ENCODE measurements at places on chromosomes 3 and 15.

GRCh38 chr3:46361408-46362283, 7.7 kb downstream of the CCR2 start:
- DNase-seq, result peak; percentile 3

GRCh38 chr15:88911766-88912118, 1.4 kb downstream of the MFGE8 start:
- DNase-seq, result peak; percentile 66

DNA sequence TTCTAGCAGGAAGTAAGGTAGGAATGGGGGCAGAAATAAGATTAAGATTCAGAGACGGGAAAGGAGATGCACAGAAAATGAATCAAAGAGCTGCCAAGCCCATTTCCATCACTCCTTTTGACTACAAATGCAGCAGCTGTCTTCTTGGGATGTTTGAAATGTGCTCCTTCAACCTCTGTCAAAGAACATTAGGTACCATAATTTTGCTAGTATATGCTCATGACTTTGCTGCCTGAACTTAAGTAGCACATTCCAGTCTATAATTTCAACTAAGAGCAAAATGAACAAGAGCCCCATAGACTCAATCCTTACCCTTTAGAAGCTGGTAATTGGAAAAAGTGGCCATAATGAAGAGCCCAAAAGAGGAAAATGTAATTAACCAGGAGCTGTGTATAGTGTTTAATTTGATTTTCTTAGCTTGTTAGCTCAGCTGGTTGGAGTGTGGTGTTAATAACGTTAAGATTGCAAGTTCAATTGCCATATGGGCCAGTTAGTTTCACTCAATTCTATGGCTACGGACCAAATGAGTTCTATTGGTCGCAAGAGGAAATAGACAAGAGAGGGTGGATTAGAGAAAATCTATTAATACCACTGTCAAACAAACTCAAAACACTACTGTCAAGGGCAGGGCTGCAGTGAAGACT, 349.9 kb downstream of the ZBBX start:
- no peak for DNase-seq

- DNase-seq, result no peak
Observed at GRCh38 chr3:88321363-88322050, 171.7 kb downstream of the C3orf38 start.

- no peak for DNase-seq
Observed at GRCh38 chr3:58215317-58216025, 4.7 kb upstream of the DNASE1L3 start.

GRCh38 chr3:106821801-106822200, 555.4 kb upstream of the CCDC54 start:
- no peak for DNase-seq

DNA sequence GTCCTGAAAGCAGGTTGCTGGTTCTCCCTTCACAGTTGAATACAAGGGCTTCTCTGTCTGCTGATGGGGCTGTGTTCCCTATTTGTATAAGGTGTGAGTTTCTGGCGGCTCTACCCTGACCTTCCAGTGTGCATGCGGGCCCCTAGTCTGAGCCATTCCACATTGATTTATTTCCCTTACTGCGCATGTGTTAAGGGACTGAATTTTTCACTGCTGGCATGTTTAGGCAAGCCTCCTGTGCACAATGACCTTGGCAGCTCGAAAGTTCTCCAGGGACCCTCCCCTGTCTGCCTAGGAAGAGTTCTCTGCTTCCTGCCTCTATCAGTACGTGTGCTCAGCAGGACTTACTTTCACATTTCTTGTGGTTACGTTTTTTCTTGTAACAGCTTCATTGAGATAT, 11.4 kb downstream of the TRAK1 start:
- DNase-seq, result no peak

GRCh38 chr3:38925351-38925750, 109.3 kb upstream of the SCN10A start:
- no peak for DNase-seq

- DNase-seq, result no peak
Observed at GRCh38 chr3:127015282-127016042, 32.5 kb downstream of the PLXNA1 start.

DNA sequence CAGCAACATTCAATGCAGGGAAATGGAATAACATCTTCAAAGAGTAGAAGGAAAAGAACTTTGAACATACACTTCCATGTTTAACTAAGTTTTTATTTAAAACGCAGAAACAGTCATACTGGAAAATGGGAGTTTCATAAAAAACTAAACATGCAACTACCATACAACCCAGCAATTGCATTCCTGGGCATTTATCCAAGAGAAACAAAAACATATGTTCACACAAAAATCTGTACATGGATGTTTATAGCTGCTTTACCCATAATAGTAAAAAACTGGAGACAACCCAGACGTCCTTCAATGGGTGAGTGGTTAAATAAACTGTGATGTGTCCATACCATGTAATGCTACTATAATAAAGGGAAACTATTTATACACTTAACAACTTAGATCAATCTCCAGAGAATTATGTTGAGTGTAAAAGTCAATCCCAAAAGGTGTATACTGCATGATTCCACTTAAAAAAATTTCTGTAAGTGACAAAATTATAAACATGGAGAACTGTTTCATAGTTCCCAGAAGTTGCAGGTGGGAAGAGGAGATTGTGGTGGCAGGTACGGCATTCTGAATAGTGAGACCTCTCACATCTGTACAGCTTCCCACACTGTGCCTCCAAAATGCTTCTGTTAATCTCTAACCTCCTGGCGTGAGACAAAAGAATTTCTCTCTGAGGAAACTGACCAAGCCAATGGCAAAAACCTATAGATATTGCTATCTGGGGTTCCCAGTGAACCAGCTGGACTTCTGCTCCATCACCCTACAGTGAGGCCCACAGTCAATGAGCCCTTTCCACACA, 23.1 kb downstream of the ISG20 start:
- DNase-seq, result peak; percentile 69

DNA sequence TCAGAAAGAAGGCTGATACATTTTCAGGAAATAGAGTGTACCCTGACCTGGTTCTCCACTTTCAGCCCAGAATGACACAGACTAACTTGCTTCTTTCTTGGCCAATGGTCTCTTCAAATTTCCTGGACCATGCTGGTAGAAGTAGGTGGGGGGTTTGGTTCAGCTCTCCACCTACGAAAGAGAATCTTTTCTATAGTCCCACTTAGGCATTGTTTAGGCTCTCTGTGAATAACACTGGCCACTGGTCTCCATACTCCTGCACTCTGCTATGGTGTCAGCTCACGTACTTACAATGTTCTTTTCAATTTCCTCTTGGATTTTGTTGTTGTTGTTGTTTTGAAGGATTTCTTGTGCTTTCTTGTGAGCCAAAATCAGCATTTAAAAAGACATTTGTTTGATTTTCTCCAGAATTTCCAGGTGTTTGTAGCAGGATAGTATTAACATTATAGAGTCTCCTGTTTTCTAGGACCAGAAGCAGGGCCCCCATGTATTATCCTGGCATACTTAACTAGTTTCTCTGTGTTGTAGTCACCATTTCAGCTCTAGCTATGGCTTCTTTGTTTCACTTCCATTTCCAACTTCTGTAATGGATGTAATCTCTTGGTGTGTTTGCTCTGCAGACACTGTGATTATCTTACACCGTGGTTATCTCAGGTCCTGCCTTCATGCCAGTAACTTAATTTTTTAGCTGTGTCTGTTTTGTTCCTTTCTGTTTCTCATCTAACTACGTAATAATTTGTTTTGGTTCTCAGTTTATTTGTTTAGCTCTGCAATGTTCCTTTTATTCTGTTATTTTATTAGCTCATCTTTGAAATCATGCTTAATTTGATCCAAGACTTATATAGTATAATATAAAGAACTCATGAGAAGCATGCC, 61.4 kb downstream of the CHRNA7 start:
- no peak for DNase-seq

GRCh38 chr3:45426161-45426560, 37.8 kb downstream of the LARS2 start:
- DNase-seq, result no peak

DNA sequence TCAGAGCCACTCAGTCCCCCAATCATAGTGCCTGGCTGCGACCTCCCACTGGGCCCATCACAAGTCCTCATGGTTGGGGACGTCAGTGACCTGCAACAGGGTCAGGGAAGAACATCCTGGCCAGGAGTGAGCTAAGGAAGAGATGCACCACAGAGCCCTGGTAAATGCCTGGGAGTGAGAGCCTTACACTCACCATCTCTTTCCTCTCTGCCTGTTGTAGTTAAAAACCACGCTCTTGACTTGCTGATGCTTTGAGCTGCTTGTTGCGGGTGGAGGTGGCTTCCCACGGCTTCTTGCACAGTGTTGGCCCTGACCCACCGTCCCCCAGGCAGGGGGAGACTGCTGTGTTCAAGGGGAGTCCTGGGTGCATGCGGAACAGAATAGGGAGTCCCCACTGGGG, 91.1 kb upstream of the RGMA start:
- DNase-seq, result no peak

- DNase-seq, result no peak
Observed at GRCh38 chr3:70952033-70952747, 631.3 kb downstream of the FOXP1 start.

DNA sequence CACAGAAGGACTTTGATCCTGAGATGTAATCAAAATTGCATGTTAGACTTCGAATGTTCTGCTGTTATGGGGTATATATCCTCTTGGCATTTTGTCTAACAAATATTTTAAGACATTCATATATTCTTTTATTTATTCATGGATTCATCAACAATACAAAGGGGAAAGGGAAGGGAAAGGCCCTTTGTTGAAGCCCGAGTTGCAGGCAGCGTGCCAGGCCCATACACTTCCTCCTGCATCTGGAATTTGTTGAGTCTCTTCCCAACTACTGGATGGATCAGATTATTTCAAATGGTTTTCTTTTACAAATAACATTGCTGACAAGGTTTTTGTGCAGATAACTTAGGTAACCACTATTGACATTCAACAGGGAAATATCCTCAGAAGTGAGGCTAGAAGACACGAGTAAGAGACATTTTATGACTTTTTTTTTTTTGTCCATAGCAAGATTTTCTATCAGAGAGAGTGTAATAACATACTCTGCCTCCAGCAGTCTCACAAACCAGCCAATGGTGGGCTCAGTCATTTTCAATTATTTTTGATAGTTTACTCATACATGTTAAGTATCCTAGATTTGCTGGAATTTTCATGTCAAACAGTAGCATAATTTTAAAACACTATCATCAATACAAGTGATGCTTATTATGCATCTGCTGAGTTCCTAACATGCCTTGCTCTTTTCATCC, 94.3 kb downstream of the RPL39L start:
- peak; percentile 9 for DNase-seq

DNA sequence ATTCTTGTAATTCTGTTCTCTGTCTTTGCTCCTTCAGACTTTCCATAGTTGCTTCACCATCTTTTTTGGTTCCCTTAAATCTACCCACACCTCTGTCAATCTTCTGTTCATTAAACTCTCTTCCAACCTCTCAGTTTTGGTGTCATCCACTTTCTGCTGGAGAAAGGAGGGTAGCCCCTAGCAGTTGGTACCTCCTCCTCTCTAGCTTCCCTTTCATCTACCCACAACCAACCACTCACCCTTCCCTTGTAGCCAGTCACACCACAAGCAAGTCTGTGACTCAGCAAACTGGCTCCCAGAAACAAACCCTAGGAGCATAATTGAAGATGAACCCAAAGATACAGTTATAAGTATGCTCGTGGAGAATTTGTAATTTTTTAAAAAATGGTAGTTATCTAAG, 318.6 kb downstream of the FHIT start:
- DNase-seq, result no peak

DNA sequence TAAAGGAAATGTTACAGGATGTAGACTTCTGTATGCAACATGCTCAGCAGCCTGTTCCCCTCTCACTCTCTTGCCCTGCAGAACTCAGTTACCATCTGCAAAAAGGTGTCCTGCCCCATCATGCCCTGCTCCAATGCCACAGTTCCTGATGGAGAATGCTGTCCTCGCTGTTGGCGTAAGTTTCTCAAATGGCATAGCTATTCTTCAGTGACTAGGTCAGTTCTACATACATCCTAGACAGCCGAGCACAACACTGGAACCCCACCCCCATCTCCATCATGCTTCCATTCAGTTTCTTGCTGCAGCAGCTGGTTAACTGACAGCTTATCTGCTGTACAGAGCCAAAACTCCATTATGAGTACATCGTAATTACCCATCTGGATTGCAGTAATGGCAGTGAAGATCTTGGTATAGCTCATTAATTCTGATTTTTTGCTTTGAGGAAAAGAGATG, 4.5 kb downstream of the THBS1 start:
- peak; percentile 29 for DNase-seq

DNA sequence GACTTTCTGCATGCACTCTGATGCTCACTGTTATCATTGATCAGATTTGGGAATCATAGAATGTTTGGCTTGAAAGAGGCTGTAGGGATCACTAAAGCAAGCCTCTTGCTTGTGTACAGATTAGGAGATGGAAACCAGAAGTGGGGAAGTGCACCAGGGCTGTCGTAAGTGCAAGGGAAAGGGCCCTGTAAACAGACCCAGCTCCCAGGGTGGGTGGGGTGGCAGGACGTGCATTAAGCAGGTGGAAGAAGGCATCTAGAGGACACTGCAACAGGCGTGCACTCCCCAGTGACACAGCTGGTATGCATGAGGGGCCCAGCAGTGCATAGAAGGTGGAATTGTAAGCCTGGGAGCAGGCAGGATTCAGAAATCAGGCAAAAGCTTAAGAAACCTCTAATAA, 58.0 kb upstream of the SLC7A14 start:
- no peak for DNase-seq

DNA sequence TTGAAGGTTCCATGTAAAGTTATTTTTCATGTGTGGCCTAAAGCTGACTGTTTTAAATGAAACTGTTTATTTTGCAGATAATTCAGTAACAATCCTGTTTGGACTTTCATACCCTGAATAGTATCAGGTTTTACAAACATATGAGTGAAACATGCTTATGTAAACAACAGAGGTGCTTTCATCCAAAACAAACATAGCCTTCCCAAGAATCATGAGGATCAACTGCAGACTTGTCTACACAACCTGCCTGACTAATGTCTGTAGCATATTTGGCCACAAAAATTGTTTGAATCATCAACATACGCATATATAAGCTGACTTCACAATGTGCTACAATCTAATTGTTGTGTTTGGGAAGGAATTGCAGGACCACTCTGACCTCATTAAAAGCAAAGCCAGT, 190.4 kb downstream of the DIPK2A start:
- DNase-seq, result peak; percentile 87

- no peak for DNase-seq
Observed at GRCh38 chr3:168141405-168141998, 45.8 kb upstream of the GOLIM4 start.

DNA sequence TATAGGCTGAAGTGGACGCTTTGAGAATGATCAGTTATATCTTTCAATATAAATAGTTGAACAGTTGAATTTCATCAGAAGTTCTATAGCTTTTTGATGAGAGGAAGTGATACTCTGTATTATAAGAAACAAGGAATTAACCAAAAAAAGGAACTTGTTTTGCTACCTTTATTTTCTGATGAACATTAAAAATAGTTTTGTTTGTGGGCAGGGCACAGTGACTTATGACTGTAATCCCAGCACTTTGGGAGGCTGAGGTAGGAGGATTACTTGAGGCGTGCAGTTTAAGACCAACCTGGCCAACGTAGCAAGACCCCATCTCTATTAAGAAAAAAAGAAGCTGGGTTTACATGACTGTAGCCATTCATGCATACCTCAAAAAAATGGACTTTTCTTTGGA, 16.7 kb downstream of the BLOC1S6 start:
- DNase-seq, result no peak

GRCh38 chr3:133038731-133039375, 662 bp downstream of the TMEM108 start:
- peak; percentile 15 for DNase-seq

- DNase-seq, result no peak
Observed at GRCh38 chr3:120370463-120370862, 21.3 kb upstream of the LRRC58 start.
